Activated effector memory CD4-positive, alpha-beta T cell treated with Interleukin-2 at 50 U/mL for 16 hours (primary cell): ENCODE measurements at places on chromosomes 12 and 14.
A peak's percentile ranks its signal among the peaks of the same experiment; 100 is the strongest.

DNA sequence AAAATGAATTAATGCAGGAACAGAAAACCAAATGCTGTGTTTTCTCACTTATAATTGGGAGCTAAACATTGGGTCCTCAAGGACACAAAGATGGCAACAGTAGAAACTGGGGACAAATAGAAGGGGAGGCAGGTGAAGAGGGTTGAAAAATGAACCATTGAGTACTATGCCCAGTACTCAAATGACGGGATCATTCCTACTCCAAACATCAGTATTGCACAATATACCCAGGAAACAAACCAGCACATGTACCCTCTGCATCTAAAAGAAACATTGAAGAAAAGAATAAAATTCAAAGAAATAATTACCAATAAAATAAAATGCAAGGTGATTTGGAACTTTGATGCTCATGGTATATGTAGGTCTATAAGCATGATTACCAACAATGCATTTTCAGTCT is 110.8 kb downstream of the LMO3 start:
- no peak for DNase-seq

- no peak for DNase-seq
Observed at GRCh38 chr12:77382096-77382742, 316.9 kb upstream of the E2F7 start.

- DNase-seq: no peak
Observed at GRCh38 chr12:87384226-87384625, 645.0 kb downstream of the C12orf50 start.

- DNase-seq: no peak
Observed at GRCh38 chr14:68342216-68342763, 450.6 kb downstream of the ZFP36L1 start.

GRCh38 chr12:54159140-54159539 is 29.6 kb downstream of the SMUG1 start:
- DNase-seq: no peak

DNA sequence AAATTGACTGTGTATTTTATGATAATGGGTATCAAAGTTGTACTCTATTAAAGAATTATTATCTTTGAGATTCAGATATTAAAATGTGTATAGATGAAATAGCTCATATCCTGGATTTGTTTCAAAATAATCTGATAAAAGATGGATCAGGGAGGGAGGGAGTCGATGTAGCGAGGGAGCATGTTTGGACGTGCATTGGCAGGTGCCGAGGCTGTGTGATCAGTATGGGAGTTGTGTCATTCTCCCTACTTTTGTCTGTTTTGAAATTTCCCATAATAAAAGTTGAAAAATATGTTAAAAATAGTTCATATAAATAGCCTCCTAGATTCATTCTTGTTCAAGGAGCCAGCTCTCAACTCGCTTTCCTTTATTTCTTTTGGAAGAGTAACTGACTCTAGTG is 171.6 kb upstream of the HIF1A start:
- no peak for DNase-seq

- DNase-seq: no peak
Observed at GRCh38 chr14:75454963-75455546, 27.2 kb downstream of the JDP2 start.

- no peak for DNase-seq
Observed at GRCh38 chr12:41122894-41123293, 65.2 kb upstream of the PDZRN4 start.

DNA sequence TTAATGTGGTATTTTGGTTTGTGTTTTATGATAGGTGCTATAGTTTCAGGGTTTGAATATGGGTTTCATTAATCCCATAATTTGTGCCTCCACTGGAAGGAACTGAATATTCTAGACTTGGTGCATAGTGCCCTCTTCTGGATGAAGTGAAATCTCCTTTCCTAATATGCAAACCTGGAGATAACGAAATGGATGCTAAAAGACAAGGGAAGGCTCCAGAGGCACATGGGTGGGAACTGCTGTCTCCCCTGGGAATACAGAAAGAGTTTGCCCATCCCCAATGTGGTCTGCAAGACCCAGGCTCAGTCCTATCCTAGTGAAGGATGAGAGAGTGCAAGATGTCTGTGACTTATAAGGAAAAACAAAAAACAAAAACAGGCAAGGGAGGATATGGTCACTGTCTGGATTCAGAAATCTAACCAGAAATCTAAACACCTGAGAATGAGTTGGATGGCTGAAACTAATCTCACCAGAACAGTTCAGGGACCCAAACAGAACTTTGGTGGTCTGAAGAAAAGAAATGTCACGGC is 142.3 kb upstream of the TMPO start:
- DNase-seq: no peak

DNA sequence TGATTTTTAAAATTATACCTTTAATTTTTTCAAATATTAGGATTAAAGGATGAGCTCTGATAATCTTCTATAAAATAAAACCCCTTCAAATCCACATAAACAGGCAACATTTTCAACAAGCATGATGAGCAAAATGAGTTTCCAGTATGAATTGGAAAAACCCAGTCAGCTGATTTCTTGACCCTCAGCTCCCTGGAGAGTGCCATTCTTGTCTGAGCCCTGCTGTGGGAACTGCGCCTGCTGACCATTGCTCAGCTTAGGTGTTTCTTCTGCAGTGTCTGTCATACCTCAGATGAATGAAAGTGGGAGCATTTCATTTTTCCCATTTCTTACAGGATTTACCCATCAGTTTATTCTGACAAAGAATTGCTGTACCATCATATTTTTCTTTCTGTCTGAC is 27.6 kb downstream of the MAPKAPK5 start:
- DNase-seq: no peak

DNA sequence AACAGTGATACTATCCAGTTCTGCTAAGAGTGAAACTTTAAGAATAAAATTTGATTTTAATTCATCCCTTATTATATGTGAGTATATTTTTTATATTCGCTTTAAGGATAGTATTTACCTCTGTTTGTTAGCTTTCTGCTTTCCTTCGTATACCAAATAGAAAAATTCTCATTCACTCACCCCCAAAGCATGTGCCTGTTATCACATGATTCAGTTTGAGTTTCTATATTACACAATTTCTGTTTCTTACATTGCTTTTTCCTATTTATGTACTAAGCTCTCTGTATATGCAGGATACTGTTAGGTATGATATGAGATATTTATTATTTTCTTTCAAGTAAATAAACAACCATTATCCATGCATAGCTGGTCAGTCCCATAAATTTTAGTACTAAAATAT is 275.2 kb downstream of the FBXL14 start:
- no peak for DNase-seq

DNA sequence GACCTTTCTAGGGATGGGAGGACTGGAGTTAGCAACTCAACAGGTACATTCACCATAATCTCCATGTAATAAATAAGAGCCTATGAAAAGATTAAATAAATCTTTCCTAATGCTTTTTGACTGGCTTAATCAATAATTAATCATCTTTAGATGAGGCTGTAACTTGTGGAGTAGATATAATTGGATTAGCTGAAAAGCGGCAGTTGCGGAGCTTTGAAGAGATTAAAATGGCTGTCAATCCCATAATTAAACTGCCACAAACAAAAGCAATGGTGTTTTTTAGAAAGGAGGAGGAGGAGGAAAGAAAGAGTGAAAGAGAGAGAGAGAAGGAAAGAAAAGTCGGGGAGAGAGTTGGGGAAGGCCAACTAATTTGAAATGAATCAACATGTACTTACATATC is 70.7 kb upstream of the TMEM263 start:
- no peak for DNase-seq

DNA sequence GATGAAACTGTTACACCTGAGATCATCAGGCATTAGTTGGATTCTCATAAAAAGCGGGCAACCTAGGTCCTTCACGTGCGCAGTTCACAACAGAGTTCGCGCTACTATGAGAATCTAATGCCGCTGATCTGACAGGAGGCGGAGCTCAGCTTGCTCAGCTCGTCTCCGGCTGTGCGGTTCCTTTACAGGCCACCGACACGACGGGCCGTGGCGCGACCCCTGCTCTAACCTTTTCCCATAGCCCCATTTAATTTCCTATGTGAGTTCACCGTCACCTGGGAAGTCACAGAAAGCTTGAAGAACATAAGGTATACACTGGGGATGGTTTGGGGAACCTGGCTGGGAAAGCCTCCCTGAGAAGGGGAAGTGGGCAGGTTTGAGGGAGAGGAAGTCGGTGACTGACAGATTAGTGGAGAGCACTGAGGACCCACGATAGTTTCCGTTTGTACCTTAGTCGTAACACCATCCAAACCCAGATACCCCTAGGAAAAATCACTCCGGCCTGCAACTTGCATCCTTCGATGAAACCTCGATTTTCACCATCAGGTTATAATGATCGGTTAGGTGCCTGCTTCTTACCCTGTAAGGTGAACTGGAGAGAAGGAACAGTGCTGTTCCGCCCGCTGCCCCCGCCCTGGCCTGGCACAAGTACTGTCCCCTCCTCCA is 2.8 kb upstream of the AAAS start:
- peak; percentile 52 for DNase-seq

- no peak for DNase-seq
Observed at GRCh38 chr14:57692671-57693070, 173.2 kb downstream of the SLC35F4 start.

- no peak for DNase-seq
Observed at GRCh38 chr14:85688006-85688405, 158.1 kb downstream of the FLRT2 start.

- DNase-seq: no peak
Observed at GRCh38 chr14:43687921-43688320, 819.2 kb downstream of the FSCB start.

DNA sequence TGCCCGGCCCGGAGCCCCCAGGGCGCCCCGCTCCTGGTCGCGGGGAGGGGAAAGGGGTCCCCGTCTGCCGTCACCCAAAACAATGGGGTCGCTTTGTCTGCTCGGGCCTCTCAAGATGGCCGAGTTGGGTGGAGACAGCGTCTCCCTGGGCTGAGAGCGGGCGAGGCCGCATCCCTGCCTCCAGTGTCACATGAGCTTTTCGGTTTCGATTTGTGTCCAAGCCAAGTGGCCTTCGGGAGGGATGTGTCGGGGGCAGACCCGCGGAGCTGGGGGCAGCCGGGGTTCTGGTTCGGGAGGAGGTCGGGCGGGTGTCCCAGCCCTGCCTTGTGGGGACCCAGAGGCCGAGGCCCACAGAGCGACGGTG is 790 bp downstream of the DYNC1H1 start:
- DNase-seq: peak; percentile 50

GRCh38 chr12:57157588-57158173 is 10.3 kb upstream of the LRP1-AS start:
- DNase-seq: no peak

DNA sequence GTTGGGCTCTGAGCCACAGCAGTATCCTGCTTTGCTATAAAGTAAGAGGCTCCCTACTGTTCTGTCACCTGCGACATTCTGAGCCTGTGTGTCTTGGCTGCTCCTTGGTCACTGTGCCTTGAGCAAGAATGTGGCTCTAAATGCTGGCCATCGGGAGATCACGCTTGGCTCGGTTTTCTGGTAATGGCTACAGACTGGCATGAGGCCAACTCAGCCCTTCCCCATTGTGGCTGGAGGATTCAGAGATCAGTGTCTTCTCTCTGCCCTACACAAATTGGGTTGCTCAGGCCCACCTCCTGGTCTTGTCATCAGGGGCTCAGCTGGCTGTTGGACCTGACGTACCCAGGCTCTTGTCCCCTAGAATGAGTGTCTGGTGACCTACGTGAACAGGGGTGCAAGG is 94.5 kb downstream of the PLXNC1 start:
- no peak for DNase-seq

GRCh38 chr12:88814779-88815178 is 234.5 kb upstream of the KITLG start:
- DNase-seq: no peak
